ENCODE measurements at places on chromosomes 5 and 9.

DNA sequence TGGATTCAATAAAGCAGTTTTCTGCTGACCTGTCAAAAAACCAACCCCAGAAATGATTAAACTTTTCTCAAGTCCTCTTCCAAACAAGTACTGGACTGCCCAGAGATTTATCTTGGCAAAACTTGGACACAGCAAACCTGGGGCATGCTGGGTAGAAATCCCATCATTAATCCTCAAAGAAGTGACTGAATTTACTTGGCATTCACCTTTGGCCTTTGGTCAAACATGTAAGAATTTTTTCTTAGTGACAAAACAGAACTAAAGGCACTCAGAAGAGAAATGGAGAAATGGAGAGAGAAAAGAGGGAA is 248.6 kb upstream of the NREP start:
- DNase-seq, result no peak

DNA sequence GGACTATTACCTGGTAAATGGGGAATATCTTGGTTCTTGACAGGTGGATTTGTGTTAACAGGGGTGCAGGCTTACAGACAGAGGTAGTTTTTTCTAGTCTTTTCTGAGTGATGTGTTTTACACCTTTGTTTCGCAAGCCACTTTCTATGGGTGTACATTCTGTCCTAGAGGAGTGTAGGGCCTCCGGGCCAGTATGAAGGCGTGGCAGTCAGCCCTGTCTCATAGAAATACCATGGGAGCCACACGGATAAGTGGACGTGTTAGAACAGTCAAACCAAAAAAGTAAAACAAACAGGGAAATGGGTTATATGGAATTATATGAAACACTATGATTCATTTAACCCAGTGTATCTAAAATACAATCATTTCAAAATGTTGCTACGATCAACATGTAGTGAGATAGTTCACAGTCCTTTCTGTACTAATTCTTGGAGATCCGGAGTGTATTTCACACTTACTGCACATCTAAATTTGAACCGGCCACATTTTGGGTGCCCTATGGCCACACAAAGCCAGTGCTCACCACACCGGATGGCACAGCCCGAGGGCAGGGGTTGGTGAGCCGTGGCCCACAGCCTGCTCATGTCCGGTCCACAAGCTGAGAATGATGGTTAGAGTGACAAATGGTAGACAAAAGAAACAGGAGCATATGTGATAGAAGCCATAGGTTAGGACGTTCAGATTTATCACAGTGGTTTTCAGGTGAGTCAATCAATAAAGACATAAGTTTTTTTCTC is 80.1 kb upstream of the IRX4 start:
- no peak for DNase-seq

DNA sequence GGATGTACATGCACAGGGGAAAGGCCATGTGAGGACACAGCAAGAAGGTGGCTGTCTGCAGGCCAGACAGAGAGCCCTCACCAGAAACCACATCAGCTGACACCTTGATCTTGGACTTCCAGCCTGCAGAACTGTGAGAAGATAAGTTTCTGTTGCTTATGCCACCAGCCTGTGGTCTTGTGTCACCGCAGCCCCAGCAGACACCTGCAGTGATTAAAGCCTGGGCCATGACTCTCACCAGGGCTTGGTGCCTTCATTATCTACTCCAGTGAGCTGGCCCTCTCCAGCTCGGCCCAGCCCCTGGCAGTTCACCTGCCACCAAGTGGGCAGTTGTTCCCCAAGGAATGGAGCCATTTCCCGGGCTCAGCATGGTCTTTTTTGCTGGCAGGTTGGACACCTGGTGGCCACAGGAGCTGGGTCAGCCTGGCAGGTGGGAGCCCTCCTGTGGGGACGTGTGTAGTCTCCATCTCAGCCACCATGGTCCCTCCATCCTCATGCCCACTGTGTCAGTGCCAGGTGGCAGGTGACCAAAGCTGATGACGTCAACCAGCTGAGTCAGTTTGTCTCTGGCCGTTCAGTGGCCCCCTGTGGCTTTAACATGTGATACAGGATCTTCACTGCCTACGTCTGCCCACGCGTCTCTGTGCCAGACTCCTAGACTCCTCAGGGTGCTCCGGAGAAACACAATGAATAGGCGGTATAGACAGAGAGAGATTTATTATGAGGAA is 99.9 kb upstream of the PPP1R26 start:
- DNase-seq, result no peak

- no peak for DNase-seq
These were observed 3.9 kb upstream of the MGAT1 start for GRCh38 chr5:180806351-180807011.

- no peak for DNase-seq
These were observed 189.8 kb downstream of the HINT1 start for GRCh38 chr5:130975299-130975698.

DNA sequence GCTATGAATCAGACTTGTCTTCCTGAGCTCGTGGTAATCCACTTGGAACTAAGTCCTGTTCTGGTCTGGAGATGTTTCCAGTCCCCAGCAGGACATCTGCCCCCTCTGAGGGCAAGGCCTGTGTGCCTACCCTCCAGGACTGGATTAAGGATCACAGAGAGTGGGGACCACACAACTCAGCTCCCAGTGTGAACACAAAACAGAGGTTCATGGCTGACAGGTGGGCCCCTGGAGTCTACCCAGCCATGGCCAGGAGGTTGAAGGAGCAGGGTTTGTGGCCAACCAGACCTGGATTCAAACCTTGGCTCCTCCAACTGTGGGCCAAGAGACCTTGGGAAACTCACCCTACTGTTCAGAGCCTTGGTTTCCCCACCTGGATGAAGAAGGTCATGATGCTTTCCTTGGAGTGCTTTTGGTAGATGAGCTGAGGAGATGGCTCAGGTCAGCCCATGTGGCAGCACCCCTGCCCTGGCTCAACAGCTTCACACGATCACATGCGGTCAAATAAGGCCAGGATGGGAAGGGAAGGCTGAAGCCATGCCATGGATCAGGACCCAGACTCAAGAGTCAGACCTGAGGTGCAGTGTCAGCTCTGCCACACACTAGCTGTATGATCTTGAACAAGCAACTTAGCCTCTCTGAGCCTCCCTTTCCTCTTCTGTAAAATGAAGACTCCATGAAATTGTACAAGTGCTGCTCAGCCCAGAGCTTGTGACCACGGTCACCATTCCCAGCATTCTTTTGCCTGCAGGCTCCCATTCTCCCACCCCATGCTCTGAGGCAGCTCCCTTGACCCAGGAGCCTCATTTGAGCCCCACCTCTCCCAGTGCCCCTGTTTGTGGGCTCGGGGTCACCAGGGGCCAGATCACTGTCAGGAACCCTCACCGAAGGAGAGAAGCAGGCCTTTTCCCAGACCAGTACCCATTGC is 27.3 kb upstream of the ANGPTL2 start:
- no peak for DNase-seq

GRCh38 chr5:50768634-50769033 is 102.2 kb downstream of the PARP8 start:
- no peak for DNase-seq

DNA sequence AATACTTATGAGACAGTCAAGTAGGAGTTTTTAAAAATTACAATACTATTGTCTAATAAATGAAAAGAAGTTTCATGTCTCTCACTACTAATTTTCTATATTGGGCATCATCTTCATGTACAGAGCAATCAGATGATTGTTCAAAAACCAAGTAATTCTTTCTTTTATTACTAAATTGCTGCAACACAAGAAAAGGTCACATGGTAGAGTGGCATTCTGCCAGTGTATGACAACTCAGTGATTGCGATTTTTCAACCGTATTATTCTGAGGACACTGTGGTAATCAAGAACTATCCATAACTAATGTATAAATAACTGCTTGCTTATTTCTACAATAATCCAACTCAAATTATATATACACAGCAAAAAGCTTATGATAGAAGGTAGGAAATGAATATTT is 96.7 kb upstream of the GRHPR start:
- no peak for DNase-seq

DNA sequence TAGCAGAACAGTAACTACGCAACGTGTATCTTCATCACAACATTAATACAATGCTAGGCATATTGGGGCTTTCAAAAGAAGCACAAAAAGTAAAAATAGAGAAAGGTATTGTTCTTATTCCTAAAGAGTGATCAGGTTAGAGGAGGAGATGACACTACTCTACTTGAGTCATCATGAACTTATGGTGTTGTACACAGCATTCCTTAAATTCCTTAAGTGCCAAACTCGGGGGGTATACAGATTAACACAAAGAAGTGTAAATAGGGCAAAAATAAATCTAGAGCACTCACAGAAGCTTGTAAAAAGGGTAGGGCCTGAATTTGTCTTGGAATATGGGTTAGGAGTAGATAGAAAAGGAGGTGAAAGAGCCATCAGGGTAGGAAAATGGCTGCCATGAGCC is 308.0 kb upstream of the DAP start:
- DNase-seq, result no peak

DNA sequence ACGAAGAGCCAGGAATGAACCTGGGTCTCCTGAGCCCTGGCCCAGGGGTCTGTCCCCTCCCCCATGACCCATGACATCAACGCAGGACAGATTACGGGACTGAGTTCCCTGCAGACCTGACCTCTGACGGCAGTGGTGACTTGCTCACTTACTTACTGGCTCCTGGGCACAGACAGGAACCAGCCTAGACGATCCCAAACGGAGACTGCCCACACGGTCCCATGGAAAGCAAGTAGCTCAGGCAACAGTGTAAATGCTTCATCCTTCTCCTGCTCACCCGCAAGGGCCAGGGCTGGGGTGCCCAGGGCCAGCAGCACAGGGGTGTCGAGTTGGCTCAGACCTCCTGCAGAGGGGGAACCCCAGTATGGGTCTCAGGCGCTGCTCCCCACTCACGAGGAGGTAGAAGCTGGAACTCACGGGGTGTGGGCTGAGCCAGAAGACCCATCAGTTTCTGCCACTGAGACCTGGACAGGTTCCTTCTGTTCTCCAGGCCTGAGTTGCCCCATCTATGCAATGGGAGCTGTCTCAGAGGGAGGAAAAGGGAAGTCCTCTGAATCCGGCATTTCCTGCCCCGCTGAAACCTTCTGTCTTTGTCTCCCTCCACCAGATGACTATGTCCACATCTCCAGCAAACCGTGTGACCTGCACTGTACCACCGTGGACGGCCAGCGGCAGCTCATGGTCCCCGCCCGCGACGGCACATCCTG is 5.6 kb downstream of the ADAMTSL2 start:
- no peak for DNase-seq

DNA sequence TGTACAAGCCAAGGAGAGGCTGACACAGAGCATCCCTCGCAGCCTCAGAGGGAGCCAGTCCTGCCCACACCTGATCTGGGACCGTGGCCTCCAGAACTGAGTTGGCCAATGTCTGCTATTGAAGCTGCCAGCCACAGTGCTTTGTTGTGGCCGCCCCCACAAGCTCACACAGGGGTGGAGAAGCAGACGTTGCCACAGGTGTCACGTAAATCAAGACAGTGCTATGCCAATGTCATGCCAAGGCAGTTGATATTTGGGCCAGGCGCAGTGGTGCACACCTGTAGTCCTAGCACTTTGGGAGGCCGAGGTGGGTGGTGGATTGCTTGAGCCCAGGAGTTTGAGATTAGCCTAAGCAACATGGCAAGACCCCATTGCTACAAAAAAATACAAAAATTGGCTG is 17.3 kb upstream of the TERT start:
- peak; percentile 22 for DNase-seq

GRCh38 chr5:67133217-67133616 is 63.4 kb downstream of the CD180 start:
- no peak for DNase-seq

GRCh38 chr9:107712390-107712789 is 222.8 kb upstream of the KLF4 start:
- DNase-seq, result no peak

DNA sequence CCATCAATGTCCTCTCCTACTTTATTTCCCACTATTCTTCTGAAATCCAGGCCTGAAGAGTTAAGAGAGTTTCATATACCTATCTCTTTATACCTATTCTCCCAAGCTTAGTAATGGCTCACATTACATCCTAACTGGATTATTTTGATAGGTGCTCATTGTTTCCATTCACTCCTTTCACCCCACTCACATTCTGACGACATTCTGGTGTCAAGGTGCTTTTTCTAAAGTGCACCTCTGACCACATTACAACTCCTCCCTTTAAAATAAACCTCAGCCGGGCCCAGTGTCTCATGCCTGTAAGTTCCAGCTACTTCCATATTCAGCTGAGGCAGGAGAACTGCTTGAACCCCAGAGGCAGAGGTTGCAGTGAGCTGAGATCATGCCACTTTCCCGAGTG is 417.1 kb downstream of the BNC2 start:
- DNase-seq, result no peak

GRCh38 chr5:173486355-173487225 is 129.9 kb downstream of the BOD1 start:
- DNase-seq, result no peak

DNA sequence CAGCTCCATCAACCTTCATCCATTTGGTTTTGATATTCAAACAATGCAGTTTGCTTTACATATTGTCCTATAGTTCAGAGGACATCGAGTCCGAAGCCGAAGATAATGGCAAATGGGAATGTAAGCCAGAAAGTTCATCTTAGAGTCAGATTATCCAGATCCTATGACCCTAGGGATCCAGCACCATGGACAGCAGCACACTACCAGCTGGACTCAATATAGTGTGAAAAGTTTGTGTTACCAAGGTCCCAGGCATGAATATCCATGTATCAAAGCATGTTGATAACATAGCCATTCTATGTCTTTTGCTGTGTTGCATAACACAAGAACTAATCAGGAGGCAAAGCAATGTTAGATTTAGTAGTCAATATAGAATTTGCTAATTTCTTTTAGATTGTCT is 46.3 kb downstream of the FSTL4 start:
- DNase-seq, result no peak

DNA sequence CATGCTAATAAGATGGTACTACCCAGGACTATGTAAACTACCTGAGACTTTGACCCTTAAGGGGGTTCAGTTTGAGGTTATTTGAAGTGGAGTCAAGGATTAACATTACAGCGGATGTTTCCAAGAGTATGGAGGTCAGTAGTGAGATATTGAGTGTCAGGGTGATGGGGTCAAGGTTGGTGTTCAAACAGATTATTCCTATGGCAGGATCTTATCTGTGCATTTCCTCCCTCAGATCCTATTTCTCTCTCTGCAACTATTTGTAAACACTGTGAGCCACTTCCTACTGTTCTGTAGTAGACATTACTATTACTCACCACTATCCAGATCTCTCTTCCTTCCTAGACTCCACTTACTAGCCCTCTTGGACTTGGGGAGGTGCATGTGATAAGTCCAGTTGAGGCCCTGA is 54.0 kb upstream of the STOM start:
- no peak for DNase-seq

- no peak for DNase-seq
These were observed 36.1 kb upstream of the NEK6 start for GRCh38 chr9:124221676-124222075.

Measured in stimulated activated naive CD4-positive, alpha-beta T cell (primary cell).